ENCODE measurements at places on chromosomes 11 and 22.

DNA sequence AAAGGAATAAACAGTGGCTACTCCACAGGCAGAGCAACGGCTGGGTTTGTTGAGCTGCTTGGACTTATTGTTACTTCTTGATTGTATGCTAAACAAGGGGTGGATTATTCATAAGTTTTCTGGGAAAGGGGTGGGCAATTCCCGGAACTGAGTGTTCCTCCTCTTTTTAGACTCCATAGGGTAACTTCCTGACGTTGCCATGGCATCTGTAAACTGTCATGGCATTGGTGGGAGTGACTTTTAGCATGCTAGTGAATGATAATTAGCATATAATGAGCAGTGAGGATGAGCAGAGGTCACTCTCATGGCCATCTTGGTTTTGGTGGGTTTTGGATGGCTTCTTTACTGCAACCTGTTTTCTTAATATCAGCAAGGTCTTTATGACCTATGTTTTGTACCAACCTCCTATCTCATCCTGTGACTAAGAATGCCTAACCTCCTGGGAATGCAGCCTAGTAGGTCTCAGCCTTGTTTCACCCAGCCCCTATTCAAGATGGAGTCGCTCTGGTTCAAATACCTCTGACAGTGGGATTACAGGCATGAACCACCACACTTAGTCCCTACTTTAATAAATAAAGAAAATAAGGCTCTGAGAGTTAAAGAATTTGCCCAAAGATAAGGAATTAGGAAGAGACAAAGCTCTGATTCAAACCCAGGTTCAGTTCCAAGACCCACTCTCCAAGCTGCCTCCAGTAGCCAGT lies 65.6 kb upstream of the CLMP start:
- DNase-seq, result no peak

GRCh38 chr22:40236131-40236665 lies 58.5 kb downstream of the TNRC6B start:
- no peak for DNase-seq

DNA sequence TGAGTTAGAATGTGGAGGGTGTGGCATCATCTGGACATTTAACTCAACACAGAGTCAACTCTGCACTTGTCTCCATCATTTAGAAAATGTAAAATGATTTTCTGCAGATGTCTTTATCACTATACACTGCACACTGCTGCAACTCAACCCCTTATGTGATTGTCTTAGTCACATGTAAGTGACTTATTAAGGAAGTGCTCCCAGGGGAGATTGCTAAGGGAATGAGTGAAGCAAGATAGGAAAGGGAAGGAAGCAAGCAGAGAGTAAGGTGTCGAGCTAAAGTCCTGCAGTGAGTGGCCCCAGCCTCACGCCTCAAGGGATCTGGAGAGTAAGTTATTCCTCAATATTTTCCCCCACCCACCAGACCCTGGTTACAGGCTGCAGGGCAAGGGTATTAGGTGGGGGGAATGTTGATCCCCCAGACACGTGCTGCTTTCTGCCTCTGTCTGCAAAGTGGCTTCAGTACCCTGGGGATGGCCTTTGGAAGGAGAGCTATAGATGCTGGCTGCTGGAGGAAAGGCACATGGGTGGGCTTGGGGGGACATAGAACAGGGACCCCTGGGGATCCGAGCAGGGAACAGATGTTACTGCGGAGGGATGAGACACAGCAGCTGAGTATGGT lies 7.2 kb upstream of the CBX6 start:
- DNase-seq, result peak; percentile 69

- no peak for DNase-seq
Measured at GRCh38 chr11:121671283-121672168, 218.8 kb upstream of the SORL1-AS1 start.

- DNase-seq, result no peak
Measured at GRCh38 chr11:78830277-78830819, 255.7 kb upstream of the NARS2 start.

- peak; percentile 64 for DNase-seq
Measured at GRCh38 chr22:23894710-23895598, 771 bp downstream of the MIF start.

GRCh38 chr11:115677190-115677589 lies 173.0 kb upstream of the CADM1 start:
- no peak for DNase-seq

DNA sequence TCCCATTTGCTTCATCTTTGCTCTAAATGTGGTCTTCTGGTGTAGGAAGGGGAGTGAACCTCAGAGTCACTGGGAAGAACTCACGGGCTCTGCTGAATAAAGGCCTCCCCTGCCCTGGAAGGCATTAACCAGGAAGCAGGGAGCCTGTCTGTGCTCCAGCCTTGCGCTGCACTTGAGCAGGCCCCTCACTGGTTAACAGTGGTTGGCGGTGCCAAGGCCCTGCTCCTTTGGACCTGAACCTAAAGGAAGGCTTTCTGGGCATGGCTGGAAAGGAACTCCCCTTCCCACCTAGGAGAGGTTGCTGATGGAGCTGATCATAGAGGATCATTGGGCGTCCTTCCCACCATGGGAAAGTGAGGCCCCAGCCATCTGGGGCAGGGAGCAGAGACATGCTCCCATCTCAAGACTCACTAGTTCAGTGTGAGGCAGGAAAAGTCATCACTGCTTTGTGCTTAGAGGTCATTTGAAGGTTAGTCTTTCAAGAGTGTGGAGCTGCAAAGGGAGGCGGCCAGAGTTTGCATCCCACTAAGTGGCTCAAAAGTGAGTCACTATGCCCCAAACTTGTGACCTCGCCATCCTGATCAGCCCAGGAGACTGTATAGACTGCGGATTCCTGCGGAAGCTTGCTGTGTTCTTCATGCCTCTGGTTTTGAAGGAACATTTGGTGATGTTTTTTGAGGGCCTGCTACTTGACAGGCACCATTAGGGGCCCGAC lies 50.4 kb downstream of the DBX1 start:
- no peak for DNase-seq

GRCh38 chr22:28950617-28951411 lies 67.4 kb downstream of the ZNRF3 start:
- DNase-seq, result no peak

DNA sequence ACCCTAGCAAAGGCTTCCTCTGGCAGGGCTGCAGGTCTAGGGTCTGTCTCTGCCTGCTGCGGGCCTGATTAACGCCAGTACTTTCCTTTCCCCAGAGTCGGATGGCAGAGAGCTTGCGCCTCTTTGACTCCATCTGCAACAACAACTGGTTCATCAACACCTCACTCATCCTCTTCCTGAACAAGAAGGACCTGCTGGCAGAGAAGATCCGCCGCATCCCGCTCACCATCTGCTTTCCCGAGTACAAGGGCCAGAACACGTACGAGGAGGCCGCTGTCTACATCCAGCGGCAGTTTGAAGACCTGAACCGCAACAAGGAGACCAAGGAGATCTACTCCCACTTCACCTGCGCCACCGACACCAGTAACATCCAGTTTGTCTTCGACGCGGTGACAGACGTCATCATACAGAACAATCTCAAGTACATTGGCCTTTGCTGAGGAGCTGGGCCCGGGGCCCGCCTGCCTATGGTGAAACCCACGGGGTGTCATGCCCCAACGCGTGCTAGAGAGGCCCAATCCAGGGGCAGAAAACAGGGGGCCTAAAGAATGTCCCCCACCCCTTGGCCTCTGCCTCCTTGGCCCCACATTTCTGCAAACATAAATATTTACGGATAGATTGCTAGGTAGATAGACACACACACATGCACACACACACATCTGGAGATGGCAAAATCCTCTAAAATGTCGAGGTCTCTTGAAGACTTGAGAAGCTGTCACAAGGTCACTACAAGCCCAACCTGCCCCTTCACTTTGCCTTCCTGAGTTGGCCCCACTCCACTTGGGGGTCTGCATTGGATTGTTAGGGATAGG lies 18.6 kb downstream of the RSPH14 start:
- DNase-seq, result no peak

DNA sequence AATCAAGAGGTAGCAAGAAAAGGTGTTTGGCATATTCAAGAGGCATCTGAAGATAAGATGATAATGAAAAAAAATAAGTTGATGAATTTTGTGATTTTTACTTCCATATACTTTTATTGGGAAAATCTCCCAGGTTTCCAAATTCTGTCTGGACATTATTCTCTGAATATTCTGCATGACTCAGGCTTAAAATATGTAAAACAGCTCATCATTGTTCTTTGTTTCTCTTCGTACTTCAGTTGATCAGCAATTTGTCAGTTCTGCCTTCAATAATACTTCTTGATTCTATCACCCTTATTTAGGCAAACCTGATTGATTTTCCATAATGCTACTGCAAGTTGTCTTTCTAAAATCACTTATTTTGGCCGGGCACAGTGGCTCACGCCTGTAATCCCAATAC lies 30.2 kb downstream of the GTF2H1 start:
- no peak for DNase-seq

- no peak for DNase-seq
Measured at GRCh38 chr11:71246559-71246958, 5.8 kb downstream of the SHANK2 start.

DNA sequence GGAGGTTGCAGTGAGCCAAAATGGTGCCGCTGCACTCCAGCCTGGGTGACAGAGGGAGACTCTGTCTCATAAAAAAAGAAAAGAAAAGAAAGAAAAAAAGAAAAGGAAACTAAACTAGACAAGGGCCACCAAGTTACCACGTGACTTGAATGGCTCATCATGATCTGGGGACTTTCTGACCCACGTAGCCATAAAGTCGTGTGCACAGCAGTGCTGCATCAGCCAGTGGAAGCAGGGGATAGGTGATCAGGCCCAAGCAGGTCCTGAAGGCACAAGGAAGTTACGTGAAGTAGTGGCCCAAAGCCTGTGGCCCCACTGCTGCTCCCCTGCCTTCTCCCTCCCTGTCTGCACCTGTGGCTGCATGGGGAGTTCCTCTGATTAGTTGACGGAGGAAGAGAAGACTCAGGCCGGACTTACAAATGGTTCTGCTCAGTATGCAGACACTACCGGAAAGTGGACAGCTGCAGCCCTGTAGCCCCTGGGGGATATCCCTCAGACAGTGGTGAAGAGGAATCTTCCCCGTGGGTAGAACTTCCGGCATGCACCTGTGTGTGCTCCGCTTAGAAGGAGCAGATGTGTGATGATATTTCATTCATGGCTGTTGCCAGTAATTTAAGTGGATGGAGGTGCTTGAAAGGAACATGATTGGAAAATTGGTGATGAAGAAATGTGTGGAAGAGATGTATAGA lies 18.2 kb upstream of the CD81 start:
- DNase-seq, result no peak

- DNase-seq, result no peak
Measured at GRCh38 chr11:7506243-7506642, 7.6 kb upstream of the PPFIBP2 start.

- DNase-seq, result peak; percentile 29
Measured at GRCh38 chr11:20599221-20600019, at the start of gene SLC6A5. TSS of gene SLC6A5 (plus strand) at chr11:20599608. CDS start at chr11:20599673, 65 bp downstream.

DNA sequence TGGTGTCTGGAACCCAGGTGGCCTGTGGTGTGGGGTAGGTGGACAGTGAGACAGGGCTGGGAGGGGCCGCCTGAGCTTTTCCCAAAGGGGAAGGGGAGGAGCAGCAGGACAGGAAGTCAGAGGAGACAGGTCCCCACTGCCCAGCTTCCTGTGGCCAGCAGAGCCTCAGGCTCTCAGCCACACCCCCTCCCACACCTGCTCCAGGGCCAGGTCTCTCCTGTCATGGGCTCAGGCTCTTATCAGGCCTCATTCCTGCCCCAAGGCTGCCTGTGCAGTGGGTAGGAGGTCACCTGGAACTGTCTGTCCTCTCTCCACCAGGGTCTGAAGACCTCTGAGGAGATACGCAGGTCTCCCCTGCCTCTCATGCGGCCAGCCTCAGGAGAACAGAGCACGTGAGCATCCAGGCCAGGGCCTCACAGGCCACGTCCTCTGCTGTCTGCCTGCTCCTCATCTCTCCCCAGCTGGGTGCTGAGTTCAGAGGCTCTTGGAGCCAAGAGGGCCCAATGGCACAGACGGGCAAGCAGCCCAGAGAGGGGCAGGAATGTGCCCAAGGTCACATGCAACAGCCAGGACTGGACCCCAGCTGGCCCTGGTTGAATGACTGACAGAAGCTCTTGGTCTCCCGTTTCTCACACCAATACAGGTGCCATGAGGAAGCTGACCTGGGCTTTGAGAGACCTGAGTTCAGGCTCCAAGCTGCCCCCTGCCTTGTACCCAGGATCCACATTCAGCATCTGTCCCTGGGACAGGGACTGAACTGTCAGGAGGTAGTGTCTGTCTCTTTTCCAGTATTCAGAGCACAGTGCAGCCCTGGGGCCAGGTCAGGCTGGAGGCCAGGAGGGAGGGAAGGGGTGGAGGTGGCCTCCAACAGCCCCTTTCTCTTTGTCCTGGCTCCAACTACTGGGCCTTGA lies 16.7 kb downstream of the STARD10 start:
- DNase-seq, result no peak

GRCh38 chr22:49861642-49862495 lies 8.2 kb downstream of the ZBED4 start:
- DNase-seq, result peak; percentile 31

GRCh38 chr22:26172389-26172990 lies 3.2 kb downstream of the SEZ6L start:
- peak; percentile 50 for DNase-seq

- no peak for DNase-seq
Measured at GRCh38 chr22:46617207-46617985, 2.8 kb upstream of the GRAMD4 start.

DNA sequence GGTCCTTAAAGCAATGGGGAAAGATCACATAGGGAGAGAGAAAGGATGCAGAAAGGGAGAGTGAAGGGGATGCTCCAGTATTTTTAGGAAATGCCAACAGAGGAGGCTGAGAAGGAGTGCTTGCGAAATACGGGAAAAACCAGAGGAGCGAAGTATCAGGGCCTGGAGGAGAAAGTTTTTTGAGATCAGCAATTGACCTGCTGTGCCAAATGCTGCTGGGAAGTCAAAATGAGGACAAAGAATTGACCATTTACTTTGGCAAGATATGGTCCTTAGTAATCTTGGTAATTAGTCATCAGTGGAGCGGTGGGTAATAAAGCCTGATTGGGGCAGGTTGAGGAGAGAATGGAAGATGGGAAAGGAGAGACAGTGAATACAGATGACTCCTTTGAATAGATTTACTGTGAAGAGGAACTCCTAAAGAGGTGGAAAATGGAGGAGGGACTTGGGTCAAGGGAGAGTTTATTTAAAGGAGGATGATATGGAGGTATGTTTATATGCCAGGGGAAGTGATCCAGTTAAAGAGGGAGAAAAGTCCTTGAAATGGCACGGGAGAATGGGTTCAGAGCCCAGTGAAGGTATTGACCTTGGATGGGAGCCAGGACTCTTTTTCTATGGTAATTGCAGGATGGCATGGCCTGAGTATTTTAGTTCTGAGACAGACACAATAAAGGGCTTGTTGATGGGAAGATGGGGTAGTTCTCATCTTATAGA lies 111.5 kb downstream of the PKNOX2 start:
- DNase-seq, result no peak

- DNase-seq, result no peak
Measured at GRCh38 chr11:85867751-85868150, 12.6 kb downstream of the CCDC83 start.

All from suppressor macrophage treated with lipopolysaccharide for 4 hours (primary cell).